ENCODE measurements at places on chromosomes 7 and 10. TPM values are rescaled to one million over a fixed set of nuclear protein-coding genes. Genes with fewer than 3 reads are reported as not detected.

The SLC26A5 gene
- total RNA-seq: not detected

The ABLIM1 gene
- total RNA-seq: 2.6 TPM

The PNPLA8 gene
- 7.6 TPM for total RNA-seq

The ARPC1A gene
- total RNA-seq: 179 TPM

The BUB3 gene
- total RNA-seq: 117 TPM

The FKBP6 gene
- not detected for total RNA-seq

The ABCC2 gene
- total RNA-seq: 68.4 TPM

The TMEM270 gene
- total RNA-seq: not detected

The PRLHR gene
- total RNA-seq: not detected

The PRSS2 gene
- not detected for total RNA-seq

The OR2A5 gene
- not detected for total RNA-seq

The AFAP1L2 gene
- 9.0 TPM for total RNA-seq

The TMEM176A gene
- total RNA-seq: not detected

The TPST1 gene
- 53.2 TPM for total RNA-seq

The CALML3 gene
- total RNA-seq: not detected

The GPR85 gene
- total RNA-seq: not detected

The CYP3A7 gene
- not detected for total RNA-seq

The KIAA1217 gene
- total RNA-seq: 1.3 TPM

The ALOX5 gene
- total RNA-seq: 2.1 TPM

The SPDYE1 gene
- not detected for total RNA-seq

The GBF1 gene
- 14.8 TPM for total RNA-seq

The TAS2R4 gene
- not detected for total RNA-seq

The SKIDA1 gene
- 9.0 TPM for total RNA-seq

The HELLS gene
- 59.2 TPM for total RNA-seq

The CHST3 gene
- 49.3 TPM for total RNA-seq

The ELOVL3 gene
- total RNA-seq: 0.78 TPM

The STEAP2 gene
- 7.8 TPM for total RNA-seq

The FFAR4 gene
- total RNA-seq: not detected

The NYAP1 gene
- 3.6 TPM for total RNA-seq

The DENND2A gene
- 0.75 TPM for total RNA-seq

Measured in Caki2 (cell line).